Occipital lobe (tissue), 3 donors: ENCODE measurements at places on chromosomes 6 and 20. TPM values are rescaled to one million over a fixed set of nuclear protein-coding genes. Genes with fewer than 3 reads are reported as not detected.

The SLC22A16 gene
- 0.31 TPM for total RNA-seq

The TP53TG5 gene
- total RNA-seq = not detected

The SLC32A1 gene
- total RNA-seq = 6.4 TPM

The SAMD3 gene
- total RNA-seq = 15.6 TPM

The SIRPB2 gene
- 0.62 TPM for total RNA-seq

The ADAM33 gene
- 3.6 TPM for total RNA-seq

The CRYBG1 gene
- total RNA-seq = 0.31 TPM

The HTR1B gene
- 0.94 TPM for total RNA-seq

The GRIK2 gene
- 82.7 TPM for total RNA-seq
